ENCODE measurements at places on chromosomes 5 and 9.

- DNase-seq: no peak
Measured at GRCh38 chr9:126699401-126699881, 85.7 kb downstream of the LMX1B start.

DNA sequence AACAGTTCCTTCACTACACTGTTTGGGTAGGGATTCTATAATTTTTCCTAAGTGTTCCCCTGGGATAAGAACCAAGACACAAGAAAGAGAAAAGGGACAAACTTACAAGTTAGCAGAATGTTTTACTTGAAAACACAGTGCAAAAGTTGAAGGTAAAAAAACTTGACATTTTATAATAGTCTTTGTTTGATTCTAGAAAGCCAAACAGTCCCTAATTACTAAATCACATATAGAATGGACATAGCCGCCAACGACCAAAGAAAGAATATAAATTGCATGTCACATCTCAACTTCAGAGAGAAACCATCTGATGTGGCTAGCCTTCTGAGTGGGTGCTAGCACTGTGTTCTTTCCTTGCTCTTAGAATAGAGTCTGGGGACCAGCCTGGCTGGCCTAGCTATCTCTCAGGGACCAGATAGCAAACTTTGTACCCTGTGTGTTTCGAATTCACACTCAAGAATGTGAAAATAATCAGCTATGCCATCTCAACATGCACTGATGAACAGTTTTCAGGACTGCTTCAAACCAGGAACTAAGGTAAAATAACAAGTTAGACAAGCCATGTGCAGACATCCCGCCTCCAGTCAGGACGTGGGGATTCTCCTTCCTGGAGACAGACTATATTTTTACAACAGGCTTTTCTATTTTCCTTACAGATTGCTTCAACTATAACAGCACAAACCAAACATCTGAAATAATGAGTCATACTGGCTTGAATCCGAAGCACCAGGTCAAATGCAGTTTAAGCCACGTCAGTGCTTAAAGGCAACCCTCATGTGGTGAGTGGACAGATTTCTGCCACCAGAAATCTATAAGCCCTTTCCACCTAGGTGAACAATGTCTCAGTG lies 53.7 kb downstream of the LHFPL2 start:
- peak; percentile 60 for DNase-seq

- no peak for DNase-seq
Measured at GRCh38 chr5:142961440-142962173, 191.4 kb downstream of the ARHGAP26 start.

DNA sequence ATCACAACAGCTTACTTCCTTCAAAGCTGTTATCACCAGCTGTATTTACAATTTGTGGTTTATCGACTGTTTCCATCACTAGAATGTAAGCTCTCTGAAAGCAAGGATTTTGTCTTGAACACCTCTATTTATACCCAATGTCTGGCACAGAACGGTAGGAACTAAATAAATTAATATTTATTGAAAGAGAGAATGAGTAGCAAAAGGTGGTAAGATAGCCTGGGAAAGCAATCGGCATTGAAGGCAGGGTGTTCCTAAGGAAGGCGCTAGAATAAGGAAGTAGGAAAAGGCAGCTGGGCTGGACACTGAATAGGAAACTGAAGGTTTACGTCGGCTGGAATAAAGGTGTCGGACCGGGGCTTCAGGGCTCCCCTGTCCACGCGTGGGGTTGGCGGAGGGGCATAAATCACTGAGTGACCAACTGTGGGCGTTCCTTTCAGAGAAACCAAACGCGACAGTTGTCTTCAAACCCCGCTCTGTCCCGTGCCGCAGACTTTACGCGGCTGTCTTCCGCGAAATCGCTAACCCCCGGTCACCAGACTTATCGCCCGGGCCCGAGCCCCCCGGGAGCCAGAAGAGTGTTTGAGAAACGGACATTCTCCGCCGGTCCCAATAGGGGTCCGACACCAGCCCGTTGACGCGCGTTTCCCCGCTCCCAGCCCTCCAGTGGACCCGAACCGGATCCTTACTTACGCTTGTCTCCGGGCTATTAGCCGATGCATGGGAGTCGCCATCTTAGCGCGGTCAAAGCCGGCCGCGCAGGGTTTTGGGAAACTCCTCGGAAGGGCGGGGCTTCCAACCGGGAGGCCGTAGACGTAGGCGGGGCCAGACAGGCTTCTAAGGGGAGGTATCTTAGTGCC lies at the start of gene ZCCHC10:
ZCCHC10 (minus strand) TSS at position 746 of the 860 bp plus-strand sequence; CDS start at position 734, 12 bp downstream.
- DNase-seq: peak; percentile 96

- no peak for DNase-seq
Measured at GRCh38 chr9:37839496-37840461, 39.2 kb downstream of the DCAF10 start.

GRCh38 chr5:37015795-37016666 lies 139.5 kb downstream of the NIPBL start:
- no peak for DNase-seq

DNA sequence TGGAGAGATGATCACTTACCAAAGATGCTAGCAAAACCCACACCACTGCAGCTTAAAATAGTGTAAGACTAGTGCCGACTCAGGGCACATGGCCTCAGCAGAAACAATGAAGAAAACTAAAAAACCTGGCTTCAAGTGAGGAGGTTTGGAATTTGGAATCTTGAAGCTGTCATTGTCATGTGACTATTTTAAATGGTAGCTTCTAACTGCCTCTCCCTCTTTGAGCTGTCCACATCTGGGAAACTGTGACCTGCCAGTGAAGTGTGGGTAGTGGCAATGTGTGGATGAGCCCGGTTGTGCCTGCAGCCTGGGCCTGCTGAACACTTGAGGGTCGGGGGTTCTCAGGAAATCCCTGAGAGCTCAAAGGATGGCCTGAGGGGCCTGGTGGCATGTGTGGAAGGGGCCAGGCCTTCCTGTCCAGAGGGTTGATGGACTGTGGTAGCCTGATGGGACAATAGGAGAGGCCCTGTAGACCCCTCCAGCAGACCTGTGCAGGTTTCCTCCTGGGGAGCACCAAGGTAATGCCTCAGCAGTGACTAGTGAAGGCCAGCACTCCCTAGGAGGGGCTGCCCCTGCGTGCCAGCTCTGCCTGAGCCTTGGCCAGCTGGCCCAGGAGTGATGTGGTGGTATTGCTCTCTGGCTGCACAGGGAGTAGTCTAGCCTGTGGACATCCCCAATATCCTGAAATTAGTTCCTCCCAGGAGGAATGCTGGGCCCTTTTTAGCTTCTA lies 13.6 kb downstream of the USP20 start:
- no peak for DNase-seq

GRCh38 chr9:14945351-14945750 lies 35.1 kb upstream of the FREM1 start:
- no peak for DNase-seq

DNA sequence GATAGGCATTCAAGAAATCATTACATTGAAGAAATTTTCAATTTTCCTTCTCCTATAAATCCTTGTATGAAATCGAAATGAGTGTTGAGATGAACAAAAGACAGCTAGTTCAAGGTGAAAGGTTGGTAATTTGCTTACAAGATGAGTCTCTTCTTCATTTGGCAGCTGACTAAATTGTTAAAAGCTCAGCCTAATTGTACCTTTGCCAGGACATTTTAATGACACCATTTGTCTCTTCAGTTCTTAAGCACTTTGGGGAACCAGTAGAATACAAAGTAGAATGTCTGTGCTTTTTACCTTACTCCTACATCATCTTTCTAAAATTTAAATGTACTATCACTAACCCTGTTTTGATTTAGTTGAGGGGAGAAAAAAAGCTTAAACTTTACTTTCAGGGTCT lies 59.4 kb downstream of the GRAMD2B start:
- no peak for DNase-seq

GRCh38 chr5:56211298-56211865 lies 21.7 kb downstream of the ANKRD55 start:
- peak; percentile 78 for DNase-seq

- DNase-seq: no peak
Measured at GRCh38 chr5:132411304-132412013, 41.9 kb downstream of the SLC22A5 start.

DNA sequence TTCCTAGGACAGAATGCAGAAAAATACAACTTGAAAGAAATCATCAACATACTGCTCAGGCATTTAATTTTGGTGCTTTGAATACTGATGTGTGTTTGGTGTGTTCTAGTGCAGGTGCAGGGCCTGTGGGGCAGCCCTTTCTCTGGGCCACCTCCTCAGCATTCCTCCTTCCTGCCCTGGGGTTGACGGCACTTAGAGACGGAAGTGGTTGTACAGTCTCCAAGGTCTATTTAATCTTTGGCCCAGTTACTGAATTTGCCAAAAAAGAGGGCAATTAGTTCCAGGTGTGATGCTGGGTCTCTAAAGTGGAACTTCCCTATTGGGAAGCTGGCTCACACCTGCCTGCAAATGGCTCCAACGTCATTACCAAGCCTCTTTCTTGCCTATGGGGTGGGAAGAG lies 269.0 kb downstream of the SH3GL2 start:
- DNase-seq: no peak
